ENCODE measurements at places on chromosomes 3 and 15.

GRCh38 chr3:48180531-48181253, 7.5 kb downstream of the CDC25A start:
- no peak for DNase-seq

GRCh38 chr3:47019201-47019600, 39.7 kb downstream of the NBEAL2 start:
- no peak for DNase-seq

DNA sequence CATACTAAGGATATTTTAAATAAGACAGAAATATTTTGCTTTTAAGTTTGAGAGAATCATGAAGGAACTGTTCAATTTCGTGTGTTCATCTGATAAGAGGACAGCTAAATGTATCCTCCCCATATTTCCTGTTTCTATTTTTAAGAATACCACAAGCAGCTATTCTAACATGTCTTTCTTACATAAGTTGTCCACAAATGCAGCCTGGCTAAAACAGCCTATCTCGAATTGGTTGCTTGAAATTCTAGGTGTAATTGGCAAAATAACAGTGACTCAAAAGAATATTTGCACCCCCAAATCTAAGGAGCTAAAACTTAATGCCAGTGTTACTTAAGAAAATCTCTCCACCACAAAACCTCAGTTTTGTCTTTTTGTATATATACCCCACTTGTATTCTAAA, 35.0 kb downstream of the BTLA start:
- DNase-seq, result no peak

DNA sequence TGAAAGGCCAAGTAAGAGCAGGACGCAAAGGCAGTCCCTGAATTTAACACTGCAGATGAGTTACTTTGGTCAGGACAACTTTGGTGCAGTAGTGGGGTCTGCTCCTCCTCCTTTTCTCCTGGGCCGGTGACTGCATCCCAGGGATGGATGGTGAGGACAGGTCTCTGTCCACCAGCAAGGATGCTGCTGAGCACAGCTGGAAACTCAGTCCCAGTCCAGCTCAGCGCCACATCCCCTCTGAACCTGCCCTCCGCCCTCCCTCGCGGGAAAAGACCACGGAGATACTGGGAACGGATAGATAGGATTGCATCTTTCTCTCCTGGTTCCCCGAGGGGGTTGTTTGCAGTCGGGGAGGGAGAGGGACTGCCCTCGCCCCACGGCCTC, 13.8 kb downstream of the GRAMD2A start:
- DNase-seq, result no peak

DNA sequence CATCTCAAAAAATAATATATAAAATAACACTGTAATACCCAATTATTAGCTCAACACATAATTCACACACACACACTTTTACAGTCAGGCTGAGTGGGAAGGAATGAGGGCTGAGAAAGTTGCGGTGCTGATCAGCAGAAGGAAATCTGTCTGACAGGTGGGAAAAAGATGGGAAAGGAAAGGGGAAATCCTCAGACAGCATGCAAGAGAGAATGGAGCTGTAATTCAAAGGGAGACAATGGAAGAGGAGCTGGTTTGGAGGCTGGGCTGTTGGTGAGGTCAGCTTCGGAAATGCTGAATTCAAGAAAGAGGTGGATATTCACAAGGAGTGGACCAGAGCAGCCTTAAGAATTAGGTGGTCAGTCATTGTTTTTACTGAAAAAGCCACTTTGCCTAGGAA, 121.6 kb upstream of the LMOD3 start:
- no peak for DNase-seq

DNA sequence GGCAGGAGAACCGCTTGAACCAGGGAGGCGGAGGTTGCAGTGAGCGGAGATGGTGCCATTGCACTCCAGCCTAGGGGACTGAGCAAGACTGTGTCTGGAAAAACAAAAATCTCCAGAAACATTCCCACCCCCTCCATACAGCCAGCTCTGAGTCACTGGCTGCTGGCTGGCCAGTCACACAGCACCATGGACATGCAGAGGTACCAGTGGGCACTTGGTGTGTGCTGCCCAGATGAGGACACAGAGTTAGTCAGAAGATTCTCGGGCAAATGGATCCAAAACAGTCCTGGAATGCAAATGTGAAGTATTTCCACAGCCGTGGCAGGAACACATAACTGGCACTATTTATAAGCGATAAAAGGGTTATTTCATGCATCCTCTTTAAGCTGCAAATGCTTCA, 44.6 kb downstream of the BDH1 start:
- no peak for DNase-seq

GRCh38 chr3:94156626-94157025, 93.8 kb downstream of the NSUN3 start:
- DNase-seq, result no peak

DNA sequence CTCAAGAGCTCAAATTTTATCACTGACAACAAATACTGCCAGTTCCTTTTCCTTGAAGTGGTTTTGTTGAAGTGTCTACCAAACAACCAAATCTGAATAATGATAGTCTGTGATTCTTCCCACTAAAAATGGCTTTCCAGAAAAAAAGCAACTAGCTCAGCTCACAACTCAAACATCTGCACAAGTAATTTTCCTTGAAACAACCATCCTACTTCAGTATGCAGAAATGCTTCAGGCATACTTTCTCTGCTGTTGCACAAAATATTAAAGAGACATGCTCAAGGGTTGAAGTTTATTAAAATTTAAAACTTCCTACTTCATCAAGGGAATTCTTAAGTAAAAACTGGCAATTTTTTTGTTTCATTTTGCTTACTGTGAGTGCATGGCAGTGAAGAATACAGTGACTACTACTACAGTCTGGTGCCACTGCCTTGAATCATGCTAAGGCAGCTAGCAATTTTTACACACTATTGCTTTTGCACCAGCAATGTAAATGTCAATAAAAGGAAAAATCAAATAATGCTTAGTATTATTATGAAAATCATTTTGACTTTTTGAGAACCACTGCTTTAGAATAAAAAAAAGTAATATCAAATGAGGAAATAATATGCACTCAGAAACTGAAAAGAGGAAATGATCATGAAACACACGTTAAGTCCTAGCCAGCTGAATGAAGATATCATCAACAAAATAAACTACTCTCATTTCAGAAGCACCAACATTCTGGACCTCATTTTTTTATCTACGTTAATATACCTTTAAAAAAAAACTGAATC, 33.6 kb downstream of the VPS13C start:
- DNase-seq, result no peak

GRCh38 chr3:180175572-180175971, 138.8 kb upstream of the PEX5L start:
- DNase-seq, result no peak

- no peak for DNase-seq
Measured at GRCh38 chr15:60883691-60884640, 345.1 kb downstream of the RORA start.
